Right renal cortex interstitium (tissue), 3 donors: ENCODE measurements at places on chromosomes 3 and 15.

DNA sequence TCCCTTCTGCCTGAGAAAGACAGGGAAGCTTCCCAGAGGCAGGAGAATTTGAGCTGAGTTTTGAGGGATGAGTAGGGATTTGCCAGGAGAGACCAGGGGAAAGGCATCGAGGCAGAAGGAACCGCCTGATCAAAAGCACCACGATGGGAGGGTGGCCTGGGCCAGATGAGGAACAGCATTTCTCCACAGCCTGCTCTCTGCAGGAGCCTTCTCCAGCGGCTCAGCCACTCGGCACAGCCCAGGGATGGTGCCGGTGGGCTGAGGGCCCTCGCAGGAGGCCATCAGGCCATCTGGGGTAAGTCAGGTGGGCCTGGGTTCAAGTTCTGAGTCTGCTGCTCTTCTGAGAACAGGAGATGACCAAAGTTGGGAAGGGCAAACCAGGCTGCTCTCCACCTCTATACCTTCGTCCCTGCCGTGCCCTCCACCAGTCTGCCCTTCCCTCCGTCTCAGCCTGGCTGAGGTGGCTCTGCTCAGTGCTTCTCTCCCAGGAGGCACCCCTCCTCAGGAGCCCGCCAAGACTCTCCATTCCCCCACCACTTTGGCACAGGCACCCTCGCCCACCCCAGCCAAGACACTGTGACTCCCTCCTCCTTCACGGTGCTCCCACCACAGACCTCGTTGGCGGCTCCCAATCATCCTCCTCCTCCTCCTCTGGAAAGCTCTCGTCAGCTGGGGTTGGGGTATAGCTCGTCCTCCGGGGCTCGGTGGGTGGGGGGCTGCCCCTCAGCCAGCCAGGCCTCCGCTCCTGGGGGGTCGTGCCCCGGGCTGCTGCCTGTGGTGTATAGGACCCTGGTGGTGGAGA, 34.9 kb downstream of the GRIP2 start:
- no peak for DNase-seq

GRCh38 chr3:196788528-196788927, 48.9 kb downstream of the PAK2 start:
- DNase-seq, result no peak

DNA sequence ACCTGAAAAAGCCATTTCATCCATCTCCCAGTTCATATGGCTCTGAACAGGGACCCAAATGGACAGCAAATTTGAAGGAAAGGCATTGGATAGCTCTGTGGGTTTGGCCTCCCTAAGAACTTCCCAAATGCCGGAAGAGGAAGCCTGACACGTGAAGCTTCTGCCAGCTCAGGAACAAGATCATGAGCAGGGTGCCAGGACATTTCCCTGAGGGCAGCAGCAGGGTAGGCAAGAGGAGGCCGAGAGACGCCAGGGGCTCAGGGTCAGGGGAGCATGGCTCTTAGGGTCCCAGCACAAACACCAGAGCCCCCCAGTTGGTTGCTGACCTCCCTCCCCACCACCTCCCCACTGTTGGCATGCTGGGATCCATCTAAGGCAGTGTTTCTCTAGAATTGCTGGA, 187.5 kb downstream of the MEGF11 start:
- no peak for DNase-seq

- no peak for DNase-seq
Observed at GRCh38 chr15:64774037-64774628, 1.3 kb downstream of the RBPMS2 start.

DNA sequence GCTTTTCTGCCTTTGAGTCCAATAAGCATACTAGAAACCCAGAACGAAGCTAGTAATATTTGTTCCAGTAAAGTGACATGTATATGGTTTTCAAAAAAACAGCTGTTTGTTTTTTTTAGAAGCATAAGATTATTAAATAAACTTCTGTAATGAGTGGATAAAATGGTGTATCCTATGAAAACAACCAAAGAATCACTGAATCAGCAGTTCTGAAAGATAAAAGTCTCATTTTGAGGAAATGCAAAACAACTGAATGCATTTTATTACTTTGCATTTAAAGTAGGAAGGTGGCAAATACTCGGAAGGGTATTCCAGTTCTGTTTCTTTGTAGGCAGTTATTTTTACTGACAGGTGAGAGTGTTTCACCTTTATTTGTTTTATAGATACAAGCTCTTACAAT, 107.0 kb downstream of the CNTN4 start:
- no peak for DNase-seq

DNA sequence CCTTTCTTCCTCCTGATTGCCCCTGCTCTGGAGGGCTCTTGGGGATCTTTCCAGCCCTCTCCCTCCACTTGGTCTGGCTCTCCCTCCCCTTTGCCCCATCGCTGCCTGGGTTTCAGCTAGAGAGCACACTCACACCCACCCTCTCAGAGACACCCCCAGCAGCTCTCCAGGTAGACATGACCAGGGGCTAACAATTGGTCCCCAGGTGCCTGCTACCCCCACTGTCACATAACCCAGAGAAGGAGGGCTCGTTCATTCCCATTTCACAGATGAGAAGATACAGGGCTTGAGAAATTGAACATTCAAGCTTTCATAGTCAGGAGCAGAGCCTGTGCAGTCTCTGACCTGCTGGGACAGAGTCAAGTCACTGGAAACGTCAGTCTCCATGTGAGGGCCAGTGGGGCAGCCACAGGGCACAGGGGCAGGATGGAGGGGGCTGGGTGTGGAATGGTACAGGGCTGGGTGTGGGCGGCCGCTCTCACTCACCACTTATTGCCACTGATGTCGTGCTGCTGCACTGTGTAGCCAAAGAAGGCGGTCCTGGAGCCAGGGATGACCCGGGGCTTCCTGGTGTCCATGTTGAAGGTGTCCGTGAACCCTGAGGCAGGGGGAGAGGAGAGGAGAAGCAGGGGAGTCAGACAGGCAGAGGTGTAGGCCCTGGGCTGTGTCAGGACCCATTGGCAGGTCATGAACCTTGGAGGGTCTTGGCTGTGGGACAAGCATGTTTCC, 29.4 kb downstream of the ITGA11 start:
- no peak for DNase-seq

- DNase-seq, result no peak
Observed at GRCh38 chr3:14766428-14767244, 52.1 kb upstream of the FGD5 start.

- DNase-seq, result no peak
Observed at GRCh38 chr3:152109038-152109437, 159.7 kb upstream of the MBNL1 start.

DNA sequence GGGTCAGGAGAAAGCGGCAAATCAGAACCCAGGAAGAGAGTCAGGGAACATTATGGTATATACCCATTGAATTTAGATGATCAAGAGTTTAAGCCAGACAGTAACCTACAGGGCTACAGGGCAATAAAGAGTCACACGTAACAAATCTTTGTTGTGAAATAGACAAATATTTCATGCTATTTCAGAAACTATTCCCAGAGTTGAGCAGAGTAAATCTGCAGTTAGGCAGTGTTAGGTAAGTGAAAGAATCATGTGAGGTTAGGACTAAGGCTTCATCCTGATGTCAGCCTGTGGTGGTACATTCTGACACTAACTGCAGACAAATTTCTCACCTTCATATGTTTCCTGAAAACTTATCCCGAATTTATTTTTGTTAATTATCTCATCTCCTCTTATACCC, 153.0 kb downstream of the UBE2E2 start:
- no peak for DNase-seq

- no peak for DNase-seq
Observed at GRCh38 chr15:101110681-101111569, 140.9 kb downstream of the CHSY1 start.

- DNase-seq, result no peak
Observed at GRCh38 chr3:130682131-130682530, 64.5 kb downstream of the PIK3R4 start.

DNA sequence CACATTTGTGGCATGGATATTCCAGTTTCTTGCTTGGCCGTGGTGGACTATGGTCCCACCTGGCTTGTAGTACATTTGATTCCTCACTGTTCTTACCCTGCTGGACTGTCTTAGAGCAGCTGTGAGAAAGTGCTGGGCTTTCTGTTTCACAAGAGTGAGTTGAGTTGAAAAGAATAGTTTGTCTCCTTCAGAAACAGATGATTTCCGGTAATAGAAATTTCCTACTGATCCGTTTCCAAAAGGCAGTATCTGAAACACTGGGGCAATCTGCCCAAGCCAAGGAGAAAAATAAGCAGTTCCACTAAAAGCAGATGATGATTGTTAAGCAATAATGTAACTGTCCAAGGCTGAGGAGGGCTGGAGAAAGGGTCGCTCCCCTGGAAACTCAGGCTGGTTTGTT, 96.0 kb downstream of the SUCLG2 start:
- no peak for DNase-seq

GRCh38 chr3:127137757-127138536, 55.0 kb upstream of the PRR23E start:
- no peak for DNase-seq

- no peak for DNase-seq
Observed at GRCh38 chr3:116190095-116190494, 255.2 kb downstream of the LSAMP start.

DNA sequence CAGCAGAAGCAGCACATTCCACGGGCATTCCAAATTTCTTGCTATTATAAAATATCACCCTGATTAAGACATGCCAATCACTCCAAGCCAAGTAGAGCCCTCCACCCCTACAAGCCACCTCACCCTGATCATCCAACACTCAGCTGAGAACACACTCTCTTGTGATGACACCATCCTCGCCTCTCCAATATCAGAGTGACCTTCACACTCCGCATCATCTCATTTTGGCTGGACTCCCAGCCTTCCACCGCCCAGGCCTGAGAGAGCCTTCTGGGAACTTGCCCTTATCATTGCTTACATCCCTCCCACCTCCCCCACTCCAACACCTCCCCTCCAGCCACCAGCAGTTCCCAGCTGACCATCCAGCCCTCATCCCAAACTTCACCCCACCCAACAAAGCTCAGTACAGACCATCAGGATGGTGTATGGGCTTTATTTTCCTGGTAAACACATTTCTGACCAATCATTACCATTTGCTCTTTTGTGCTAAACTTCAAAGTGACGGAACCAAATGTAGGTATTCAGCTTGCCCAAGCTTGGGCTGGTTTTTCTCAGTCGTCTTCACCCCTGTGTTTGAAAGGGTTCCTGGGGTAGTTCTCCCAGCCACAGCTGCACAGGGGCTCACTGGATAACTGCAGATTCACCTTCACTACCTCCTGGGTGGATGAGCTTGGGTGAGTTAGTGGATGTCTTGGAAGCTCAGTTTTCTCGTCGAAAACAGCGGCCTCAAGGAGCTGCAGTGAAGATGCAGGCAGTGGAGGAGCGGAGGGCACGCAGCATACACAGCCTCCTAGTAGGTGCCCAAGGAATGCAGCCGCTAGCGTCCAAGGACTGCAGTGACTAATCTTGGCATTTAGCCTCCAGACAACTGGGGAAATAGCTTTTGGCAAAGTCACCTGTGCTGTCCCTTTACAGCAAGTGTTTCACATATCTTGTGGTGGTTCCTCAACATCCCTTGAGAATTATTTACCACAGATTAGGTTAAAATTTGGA, 115.1 kb downstream of the LIPC start:
- no peak for DNase-seq

- DNase-seq, result no peak
Observed at GRCh38 chr15:27670486-27671209, 428.5 kb downstream of the OCA2 start.

- no peak for DNase-seq
Observed at GRCh38 chr3:21484057-21484827, 266.8 kb downstream of the ZNF385D start.

DNA sequence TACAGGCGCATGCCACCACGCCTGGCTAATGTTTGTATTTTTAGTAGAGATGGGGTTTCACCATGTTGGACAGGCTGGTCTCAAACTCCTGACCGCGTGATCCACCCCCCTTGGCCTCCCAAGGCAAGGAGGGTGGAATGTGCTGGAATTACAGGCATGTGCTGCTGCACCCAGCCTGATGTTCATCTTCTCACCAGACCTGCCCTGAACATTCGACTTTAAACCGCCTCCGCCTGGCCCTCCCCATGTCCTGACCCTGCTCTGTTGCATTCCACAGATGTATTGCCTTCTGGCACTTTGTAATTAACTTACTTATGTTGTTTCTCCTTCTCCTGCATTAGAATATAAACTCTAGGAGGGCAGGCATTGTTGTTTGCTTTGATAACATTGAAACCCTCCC, 102.1 kb downstream of the LINGO1 start:
- DNase-seq, result no peak

DNA sequence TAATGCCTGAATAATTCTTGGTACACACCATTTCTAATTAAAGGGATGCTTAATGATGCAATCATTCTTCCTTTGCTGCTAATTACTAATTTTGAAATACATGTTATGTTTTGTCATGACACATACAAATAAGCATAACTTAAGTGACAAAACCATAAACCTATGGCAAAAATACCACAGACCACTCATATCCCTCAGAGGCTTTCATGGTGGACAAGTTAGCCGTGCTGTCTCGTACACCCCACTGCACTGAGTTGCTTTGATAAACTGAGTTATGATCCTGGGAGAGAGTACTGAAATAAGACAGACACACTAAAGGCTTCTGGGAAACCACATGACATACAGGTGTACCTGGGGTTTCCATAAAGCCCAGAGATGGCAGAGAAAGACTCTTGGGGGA, 913.8 kb downstream of the FHIT start:
- no peak for DNase-seq

- DNase-seq, result no peak
Observed at GRCh38 chr3:133169331-133170068, 131.3 kb downstream of the TMEM108 start.

DNA sequence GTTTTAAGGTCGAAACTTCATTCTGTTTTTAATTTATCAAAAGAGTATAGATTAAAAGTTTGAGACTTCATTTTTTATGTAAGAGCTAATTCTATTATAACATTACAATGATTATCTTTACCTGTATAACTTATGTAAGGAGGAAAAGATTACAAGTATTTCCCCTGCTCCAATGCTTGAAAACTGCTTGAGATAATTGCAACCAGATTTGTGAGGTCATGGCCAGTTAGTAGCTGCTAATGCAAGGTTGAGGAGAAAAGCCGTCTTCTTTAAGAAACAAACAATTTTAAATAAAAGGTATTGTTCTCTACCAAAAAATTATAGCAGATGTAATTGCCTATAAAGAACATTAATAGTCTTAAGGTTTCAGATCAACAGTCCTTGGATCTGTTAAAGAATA, 208.3 kb upstream of the UBE2E2 start:
- no peak for DNase-seq

GRCh38 chr15:52101542-52102323, 10.8 kb downstream of the BCL2L10 start:
- DNase-seq, result no peak

DNA sequence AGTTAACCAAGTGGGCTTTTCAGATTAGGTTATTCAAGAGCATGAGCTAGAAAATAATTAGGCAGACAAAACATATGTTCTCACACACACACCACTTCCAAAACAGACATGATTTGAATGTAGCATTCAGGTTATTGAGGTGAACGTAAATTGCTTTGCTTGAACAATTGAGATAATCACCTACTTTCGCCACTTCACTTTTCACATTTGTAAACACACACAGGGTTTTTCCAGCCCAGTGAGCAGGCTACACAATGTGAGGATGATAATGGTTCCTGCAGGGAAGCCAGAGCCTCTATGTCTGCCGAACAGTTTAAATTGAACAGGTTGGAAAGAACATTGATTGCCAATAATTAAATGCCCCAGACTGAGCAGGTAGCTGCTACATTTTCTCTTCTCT, 560.8 kb downstream of the OCA2 start:
- DNase-seq, result no peak
